GM03348 (cell line): ENCODE measurements at places on chromosomes 7 and 10.
A peak's percentile ranks its signal among the peaks of the same experiment; 100 is the strongest.

DNA sequence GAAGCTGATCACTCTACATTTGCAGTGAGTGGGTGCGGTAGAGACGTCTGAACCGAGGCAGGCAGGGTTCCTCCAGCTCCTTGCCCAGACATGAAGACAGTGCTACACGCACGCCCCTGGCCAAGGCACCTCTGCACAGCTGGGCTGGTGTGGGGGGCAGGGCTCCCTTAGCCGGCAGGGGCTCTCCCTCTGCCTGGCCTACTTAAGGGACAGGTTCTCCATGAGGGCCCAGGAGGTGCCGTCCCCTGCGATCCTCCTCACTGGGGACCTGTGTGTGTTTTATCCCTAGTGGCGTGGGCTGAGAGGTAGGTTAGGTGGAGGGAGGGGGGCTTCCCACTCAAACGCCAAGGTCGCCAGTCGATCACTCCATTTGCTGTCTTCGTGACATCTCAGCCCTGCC is 35.3 kb downstream of the IL15RA start:
- DNase-seq: no peak

GRCh38 chr7:1533547-1534329 is 3.2 kb downstream of the MAFK start:
- DNase-seq: peak; percentile 86

DNA sequence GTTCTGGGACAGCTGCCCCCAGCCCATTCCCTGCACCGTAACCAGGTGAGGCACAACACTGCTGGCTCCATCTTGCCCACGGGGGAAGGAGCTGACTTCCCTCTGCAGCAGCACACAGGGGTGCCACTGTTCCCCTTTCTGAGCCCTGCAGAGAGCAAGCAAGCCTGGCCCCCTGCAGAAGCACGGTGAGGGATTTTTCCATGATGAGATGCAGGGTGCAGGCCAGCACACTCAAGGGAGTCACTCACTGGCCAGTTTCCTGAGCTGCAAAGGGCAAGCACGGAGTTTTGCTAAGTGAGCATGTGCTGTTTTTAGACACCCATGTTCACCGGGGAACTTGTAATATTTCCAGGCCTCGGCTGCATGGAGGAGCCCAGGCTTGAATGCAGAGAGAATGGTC is 176.6 kb downstream of the PIP4K2A start:
- DNase-seq: no peak

DNA sequence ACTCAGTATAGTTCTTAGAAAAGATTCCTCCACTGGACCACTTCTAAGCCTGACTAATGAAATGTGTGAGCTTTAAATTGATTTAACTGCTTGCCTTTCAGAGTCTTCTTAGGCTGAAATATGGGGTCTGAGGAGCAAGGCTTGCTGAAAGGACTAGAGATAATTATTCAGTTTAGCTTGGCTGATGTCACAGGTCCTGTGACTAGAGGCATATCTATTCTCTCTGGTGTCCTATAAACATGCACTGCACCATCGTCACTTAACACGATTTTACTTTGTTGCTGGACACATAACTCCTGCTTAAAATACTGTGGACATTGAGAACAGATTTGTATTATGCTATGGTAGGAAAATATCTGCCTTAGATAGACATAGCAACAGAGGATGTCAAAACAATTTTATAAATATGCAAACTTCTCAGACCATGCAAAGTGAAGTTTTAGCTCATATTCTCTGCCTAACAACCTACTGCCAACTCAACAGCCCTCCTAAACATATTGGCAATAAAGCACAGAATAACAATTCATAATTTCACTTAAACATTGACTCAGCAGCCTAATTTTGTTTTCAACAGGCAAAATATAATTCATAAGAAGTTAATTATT is 80.2 kb downstream of the RNF133 start:
- no peak for DNase-seq

DNA sequence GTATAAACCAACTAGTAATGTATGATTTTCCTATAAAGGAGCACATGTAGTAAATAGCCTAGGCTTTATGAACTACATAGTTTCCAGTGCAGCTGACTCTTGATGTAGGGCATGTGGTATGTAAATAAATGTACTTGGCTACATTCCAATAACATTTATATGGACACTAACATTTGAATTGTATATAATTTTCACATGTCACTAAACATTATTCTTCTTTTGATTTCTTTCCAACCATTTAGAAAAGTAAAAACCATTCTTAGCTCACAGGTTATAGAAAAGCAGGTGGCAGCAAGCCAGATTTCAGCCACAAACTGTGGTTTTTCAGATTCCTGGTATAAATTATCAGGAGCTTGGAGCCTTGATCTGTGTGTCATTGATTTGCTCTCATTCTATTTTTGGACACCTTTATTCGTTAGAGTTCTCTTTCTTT is 1182.0 kb downstream of the CNTNAP2 start:
- peak; percentile 4 for DNase-seq

GRCh38 chr10:132643709-132644526 is 106.3 kb downstream of the INPP5A start:
- no peak for DNase-seq

GRCh38 chr7:104816537-104816936 is 197.5 kb upstream of the KMT2E start:
- DNase-seq: no peak

DNA sequence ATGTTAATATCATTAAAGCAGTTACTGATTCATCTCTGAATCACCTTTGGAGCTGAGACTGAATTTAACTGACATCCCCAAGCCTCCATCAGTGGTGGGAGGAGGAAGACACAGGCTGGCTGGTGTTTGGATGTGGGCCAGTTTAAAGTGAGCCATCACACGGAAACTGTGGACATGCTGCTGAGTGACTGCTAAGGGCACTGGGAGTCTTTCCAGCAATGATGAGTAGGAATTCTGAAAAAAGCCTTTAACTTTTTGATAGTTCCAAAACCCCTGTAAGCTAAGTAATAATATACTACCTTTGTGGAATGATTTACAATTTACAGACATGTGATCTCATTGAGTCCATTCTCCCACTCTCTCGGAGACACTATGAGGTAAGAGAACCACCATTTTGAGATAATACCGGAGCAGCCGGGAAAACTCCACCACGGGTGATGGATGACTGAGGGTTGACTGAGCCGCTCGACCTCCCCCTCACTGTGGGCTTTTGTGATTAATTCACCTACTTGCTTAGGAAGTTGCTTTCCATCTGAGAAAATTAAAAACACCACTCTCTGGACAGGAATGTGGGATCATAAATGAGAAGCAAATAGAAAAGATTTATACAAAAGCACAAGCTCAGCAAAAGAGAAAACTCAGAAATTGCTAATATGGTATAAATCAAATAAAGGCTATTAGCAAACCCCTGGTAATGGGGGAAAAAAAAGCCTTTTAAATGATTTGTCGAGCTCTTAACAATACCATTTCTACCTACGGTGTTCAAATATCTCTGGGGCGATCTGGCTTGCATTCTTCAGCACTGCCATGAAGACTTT is 194.8 kb downstream of the FANK1 start:
- peak; percentile 90 for DNase-seq

- no peak for DNase-seq
Measured at GRCh38 chr7:48042636-48043035, 7.3 kb downstream of the C7orf57 start.

GRCh38 chr7:132152131-132152889 is 424.0 kb downstream of the PLXNA4 start:
- no peak for DNase-seq

DNA sequence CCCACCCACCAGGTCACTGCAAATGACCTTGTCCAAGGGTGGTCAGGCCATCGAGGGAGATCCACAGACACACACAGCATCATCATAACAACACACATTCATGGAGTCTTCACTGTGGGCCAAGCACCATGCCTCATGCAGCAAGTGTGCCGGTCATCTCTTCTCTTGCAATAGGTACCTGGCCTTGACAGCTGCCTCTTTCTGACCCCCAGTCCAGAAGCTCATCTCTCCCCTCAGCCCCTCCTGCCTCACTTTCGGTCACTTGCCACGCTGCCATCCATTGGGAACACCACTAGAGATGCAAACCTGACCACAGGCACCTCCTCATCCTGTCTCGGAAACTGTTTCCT is 75.9 kb downstream of the OAT start:
- DNase-seq: no peak

GRCh38 chr7:69428089-69428488 is 170.2 kb upstream of the AUTS2 start:
- no peak for DNase-seq

GRCh38 chr7:158500651-158501052 is 87.0 kb downstream of the PTPRN2 start:
- no peak for DNase-seq

- no peak for DNase-seq
Measured at GRCh38 chr7:39433550-39433949, 132.7 kb upstream of the YAE1 start.

DNA sequence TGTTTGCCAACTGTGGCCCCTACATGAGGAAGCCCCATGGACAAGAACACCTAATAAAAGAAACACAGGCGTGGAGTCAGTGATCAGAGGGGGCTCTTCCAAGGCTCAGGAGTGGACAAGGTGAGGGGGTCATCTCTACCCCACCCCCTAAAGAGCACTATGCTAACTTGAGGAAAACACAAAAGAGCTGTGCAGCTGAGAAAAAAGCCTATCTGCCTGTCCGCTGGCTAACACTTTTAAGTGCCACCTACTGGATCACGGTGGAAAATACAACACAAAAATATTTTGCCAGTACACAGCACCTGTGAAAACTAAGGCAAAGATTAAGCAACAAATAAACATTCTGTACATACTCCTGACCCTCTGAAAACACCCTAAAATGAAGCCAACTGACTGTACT is 53.1 kb upstream of the COBL start:
- DNase-seq: peak; percentile 23

GRCh38 chr7:23205909-23206767 is 24.3 kb downstream of the NUP42 start:
- no peak for DNase-seq

- no peak for DNase-seq
Measured at GRCh38 chr7:29216128-29216527, 21.6 kb downstream of the CHN2 start.

DNA sequence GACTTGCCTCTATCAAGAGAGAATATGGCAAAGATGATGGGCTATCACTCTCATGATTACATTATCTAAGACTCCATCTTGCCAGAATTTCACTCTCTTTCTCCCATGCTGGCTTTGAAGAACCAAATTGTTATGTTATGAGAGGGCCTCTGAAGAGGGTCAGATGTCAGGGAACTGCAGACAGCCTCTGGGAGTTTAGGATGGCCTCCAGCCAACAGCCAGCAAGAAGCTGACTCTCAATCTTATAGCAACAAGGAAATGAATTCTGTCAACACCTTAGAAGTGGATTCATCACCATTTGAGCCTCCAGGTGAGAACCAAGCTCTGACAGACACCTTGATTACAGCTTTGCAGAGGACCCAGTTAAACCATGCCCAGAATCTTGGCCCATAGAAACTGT is 33.6 kb downstream of the ZNF22 start:
- no peak for DNase-seq

DNA sequence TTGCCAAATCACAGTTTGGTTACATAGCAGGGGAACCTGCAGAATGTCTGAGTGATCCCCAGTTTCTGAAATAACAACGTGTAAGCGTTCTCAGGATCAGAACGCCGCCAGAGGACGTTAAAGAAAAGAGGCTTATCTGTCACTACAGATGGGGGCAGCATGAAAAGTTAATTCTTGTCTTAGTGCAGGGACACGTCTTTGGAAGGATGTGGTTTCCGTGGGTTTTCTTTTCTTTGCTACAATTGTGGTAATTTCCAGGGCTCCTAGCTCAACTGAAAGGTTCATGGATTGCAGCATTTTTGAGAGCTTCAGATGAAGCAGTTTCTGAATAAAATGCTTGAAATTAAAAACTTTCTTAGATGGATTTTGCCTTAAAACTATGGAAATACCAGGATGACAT is 106.6 kb downstream of the PRKCQ start:
- DNase-seq: no peak

GRCh38 chr7:18566205-18566604 is 70.7 kb downstream of the HDAC9 start:
- no peak for DNase-seq

- DNase-seq: peak; percentile 74
Measured at GRCh38 chr7:47513741-47514241, 68.1 kb downstream of the TNS3 start.

DNA sequence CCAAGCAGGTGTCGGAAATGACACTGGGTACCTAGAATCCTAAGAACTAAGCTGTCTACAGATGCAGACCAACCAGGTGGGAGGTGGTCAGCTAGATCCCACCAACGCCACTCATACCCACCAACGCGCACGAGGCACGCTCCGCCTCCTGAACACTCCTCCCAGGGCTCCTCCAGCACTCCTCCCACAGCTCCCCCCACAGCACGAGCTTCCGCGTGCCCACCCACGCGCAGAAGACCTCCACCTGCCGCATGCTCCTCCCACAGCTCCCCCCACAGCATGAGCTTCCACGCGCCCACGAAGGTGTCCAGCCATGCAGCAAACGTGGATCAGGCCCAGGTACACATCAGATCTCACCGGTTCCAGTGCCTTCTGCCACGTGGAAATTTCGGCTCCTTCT is 196.0 kb downstream of the MAD1L1 start:
- DNase-seq: no peak

DNA sequence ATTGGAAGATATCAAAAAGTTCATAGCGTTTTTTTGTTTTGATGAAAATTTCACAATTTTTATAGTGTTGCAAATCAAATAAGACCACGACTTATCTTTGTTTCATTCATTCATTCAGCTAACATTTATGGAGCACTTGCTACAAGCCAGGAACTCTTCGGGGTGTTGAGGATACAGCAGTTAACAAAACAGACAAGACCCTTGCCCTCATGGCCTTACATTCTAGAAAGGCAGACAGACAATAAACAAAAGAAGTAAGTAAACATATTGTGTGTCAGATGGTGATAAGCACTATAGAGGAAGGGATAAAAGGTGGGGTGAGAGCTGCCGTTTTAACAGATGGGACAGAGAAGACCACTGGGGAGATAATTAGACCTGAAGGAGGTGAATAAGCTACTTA is 41.6 kb upstream of the GSAP start:
- no peak for DNase-seq

- no peak for DNase-seq
Measured at GRCh38 chr7:50473531-50473930, 23.4 kb upstream of the FIGNL1 start.

GRCh38 chr7:143360788-143361551 is 1.5 kb downstream of the FAM131B start:
- DNase-seq: no peak

DNA sequence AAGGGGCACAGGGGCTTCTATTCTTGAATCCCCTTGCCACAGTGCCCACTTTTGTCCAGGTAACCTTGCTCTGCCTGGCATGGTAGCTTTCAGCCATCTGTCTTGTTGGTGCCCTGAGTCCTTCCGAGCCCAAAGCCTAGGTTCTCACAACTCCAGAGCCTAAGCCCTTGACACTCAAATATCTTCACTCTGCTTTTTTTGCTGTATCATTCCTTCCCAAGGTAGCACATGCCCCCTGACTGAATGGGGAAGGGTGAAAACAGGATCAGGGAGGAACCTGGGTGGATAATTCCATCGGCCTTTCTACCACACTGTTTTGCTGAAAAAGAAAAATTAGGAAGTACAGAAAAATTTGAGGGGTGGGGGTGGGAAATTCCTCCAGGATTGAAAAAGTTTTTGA is 37.6 kb downstream of the LDB3 start:
- DNase-seq: no peak

GRCh38 chr7:49840751-49841405 is 67.4 kb downstream of the VWC2 start:
- DNase-seq: no peak

- DNase-seq: no peak
Measured at GRCh38 chr7:21778953-21779352, 166.7 kb downstream of the CDCA7L start.
